Small intestine (tissue), 16 donors: ENCODE measurements at places on chromosomes 7 and 10. TPM values are rescaled to one million over a fixed set of nuclear protein-coding genes. Genes with fewer than 3 reads are reported as not detected.

Gene LRRN3
- polyA plus RNA-seq = not detected

Gene ZCWPW1
- polyA plus RNA-seq = 5.0 TPM

Gene CHAT
- 0.81 TPM for polyA plus RNA-seq

Gene CUBN
- 161 TPM for polyA plus RNA-seq

Gene SPAM1
- polyA plus RNA-seq = 0.78 TPM

Gene MNX1
- 17.3 TPM for polyA plus RNA-seq
